Dermis microvascular lymphatic vessel endothelial cell (primary cell): ENCODE measurements at places on chromosomes 2 and 18.

- DNase-seq = no peak
Measured at GRCh38 chr18:78602430-78602829, 377.2 kb upstream of the SALL3 start.

DNA sequence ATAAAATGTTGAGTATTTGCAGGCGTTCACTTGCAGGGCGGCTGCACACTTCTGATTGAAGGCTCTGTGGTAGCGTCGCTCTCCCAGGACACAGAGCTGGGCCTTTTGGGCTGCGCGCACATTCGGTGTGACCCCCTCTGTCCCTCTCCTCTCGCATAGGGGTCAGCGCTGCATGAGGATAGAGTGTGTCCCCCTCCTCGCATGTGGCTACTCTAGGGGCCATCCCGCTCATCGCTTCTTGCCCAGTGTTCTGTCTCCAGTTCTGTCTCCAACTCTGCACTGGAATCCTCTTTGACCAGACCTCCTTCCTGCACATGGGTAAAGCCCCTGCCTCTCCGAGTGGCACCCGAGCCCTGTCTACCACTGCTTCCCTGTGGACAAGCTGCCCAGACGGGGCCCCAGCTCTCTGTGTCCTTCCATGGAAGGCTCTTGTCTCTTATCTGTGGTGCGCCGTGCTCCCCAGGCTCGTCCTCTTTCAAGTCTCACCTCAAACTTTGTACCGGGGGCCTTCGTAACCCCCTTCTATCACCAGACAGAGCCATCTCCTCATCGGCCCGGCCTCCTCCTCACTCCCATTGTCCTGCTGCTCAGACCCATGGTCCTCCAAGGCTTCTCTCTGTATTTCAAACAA lies 278.0 kb upstream of the HDAC4 start:
- no peak for DNase-seq

DNA sequence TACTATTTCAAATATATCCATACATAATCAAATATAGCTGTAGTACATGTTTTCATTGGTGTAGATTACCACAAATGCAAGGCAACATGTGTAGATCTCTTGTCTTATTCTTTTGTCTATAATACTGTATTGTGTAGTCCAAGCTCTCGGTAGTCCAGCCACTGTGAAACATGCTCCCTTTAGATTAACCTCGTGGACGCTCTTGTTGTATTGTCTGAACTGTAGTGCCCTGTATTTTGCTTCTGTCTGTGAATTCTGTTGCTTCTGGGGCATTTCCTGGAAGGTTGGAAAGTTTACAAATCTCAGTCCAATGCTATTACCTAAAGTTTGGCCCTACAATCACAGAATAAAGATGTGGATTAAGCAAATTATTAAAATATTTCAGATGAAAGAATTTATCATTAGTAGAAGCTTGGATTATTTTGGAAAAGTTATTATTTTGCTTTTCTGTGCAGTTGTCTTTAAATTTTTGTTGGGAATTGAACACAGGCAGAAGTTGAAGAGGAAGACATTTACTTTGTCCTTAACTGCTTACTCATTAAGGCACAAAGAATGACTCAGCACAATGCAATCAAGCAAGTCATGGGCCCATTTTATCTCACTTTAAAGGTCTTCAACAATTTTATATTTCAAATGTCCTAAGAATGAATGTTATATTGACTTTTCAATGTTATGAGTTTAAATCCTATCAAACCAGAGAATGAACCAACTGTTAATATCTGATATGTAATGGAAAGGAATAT lies 103.4 kb upstream of the CAVIN2 start:
- DNase-seq = no peak

DNA sequence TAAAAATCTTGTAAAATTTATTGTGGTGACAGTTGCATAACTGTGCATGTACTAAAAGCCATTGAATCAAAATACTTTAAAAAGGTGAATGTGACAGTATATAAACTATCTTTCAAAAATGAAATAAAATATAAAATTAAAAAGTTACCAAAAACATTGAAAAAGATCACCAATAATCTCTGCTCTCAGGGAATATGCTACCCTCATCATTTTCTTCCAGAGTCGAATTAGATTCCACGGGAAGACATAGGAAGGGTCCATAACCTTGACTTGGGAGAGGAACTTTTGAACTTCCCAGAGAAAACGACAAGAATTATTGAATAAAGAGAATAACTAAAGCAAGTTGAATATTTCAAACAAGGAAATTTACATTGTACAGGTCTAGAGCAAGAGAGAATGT lies 649.5 kb downstream of the NUP35 start:
- DNase-seq = no peak

DNA sequence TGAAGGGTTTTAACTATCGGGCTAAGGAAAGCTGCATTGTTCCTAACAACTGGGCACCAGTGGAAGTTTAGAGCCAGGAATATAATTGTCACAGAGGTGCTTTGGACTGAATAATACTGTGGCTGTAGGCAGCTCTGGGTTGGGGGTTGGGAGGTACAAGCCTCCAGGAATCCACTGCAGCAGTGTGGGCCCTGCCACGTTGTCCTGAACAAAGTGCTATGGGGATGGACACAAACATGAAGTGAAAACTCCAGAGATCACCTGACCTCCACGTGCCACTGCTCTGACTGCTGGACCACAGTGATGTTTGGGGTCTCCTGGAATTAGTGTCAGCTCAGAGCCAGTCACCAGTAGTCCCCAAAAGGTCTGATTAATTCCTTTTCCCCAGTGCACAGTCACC lies 110.9 kb downstream of the BCL2 start:
- no peak for DNase-seq

DNA sequence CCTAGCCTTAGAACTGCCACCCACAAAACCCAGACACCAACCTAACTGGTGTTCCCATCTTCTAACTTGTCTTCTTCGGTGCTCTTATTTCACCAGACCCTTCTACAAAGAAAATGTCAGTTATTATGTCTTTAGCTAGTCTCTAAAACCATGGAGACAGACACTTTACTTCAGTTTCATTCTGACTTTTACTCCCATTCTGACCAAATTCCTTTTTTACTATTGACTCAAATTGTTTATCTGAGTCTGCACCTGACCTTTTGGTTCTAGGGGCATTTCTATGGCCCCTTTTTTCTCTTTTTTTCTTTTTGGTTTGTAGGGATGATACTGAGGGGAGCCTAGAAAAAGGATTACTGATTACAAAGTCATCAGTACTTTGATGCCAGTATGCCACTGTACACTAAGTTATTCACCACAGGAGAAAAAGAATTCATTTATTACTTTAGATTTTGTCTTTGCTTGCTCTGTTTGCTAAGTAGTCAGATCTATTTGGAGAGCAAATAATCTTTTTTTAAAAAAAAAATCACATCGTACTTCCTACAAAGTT lies 6.8 kb upstream of the SLC1A4 start:
- no peak for DNase-seq

- DNase-seq = no peak
Measured at GRCh38 chr2:192123847-192124246, 70.9 kb downstream of the TMEFF2 start.

- DNase-seq = peak; percentile 44
Measured at GRCh38 chr2:196399722-196400691, 228.6 kb upstream of the STK17B start.

DNA sequence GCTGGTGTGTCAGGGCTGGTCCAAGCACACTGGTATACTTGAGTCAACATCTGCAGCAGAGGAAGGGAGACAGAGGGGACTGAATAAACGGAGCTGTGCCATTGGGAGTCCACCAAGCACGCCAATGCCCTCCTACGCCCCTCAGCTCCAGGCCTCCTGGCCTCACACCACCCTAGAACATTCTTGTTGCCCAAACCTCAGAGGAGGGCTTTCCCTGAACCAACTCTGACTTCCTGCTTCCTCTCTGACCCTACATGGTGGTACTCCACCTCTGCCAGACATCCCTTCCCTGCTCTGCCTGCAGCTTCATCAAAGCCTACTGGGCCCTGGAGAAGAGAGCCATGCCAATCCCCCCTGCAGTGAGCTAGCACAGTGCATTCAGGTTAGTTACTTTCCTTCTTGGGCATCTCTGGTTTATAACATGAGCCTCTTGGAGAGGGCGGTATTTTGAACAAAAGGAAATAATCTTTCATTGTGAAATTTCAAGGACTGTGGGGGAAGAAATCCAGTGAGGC lies 54.4 kb downstream of the ZBTB7C start:
- no peak for DNase-seq

GRCh38 chr2:30803281-30803680 lies 4.0 kb downstream of the CAPN13 start:
- no peak for DNase-seq

DNA sequence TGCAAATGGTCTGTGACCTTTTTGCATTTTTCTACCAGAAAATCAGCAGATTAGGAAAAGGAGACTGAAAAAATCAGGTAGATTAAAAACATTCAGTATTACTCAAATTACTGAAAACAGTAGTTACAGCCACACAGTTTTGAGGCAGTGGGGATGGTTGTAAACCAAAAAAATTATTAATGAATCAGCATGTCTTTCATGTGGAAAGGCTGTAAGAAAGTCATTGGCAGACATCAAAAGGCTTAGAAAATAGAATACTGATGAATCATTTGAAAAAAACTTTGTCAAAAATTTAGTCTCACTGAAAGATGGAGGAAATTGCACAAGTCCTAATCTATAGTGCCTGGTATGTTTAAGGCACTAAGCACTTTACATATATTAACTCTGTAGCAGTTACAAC lies 133.9 kb upstream of the GCFC2 start:
- DNase-seq = no peak

- DNase-seq = no peak
Measured at GRCh38 chr2:20935168-20935775, 108.6 kb downstream of the APOB start.

- DNase-seq = no peak
Measured at GRCh38 chr2:65845442-65846182, 413.2 kb upstream of the SPRED2 start.

DNA sequence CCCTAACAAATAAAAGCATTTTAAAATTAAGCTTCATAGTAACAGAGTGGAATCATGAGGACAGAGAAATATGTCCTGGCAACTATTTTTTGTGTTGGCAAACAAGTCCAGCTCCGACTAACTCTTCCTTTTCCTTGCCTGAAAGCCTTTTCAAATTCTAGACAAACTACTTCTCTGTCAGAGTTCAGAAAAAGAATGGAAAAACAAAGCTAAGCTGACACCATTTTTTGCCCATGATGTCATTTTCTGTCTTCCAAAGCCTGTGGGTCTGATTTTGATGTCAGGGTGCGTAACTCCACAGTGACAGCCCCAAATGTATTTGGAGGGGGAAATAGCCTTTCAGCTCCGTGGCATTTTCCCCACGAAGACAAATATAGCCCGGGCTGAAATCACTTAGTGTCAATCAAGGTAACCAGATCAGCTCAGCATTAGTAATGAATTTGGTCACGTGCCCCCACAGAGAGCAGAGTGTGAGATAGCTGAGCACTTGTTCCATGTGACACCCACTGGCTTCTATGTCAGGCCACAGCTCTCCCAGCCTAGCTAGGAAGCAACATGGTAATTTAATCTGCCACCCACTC lies 233.0 kb upstream of the SIX2 start:
- no peak for DNase-seq

GRCh38 chr2:63861220-63861822 lies 19.6 kb downstream of the UGP2 start:
- DNase-seq = peak; percentile 56

DNA sequence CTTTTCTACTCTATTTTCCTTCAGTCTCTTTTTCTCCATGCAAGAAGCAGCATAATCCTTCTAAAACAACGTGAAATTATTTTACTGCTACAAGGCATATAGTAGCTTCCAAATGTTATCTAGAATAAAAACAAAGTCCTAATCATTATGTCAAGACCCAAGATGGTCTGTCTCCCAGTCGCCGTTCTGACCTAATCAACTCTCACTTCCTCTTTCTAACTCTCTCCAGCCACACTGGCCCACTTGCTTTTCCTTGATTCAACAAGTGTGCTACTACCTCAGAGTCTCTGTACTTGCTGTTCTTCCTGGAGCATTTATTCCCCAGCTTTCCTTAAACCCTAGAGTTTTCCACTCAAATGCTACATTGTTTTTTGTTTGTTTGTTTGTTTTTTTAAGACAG lies 1491.2 kb downstream of the LRP1B start:
- DNase-seq = no peak

DNA sequence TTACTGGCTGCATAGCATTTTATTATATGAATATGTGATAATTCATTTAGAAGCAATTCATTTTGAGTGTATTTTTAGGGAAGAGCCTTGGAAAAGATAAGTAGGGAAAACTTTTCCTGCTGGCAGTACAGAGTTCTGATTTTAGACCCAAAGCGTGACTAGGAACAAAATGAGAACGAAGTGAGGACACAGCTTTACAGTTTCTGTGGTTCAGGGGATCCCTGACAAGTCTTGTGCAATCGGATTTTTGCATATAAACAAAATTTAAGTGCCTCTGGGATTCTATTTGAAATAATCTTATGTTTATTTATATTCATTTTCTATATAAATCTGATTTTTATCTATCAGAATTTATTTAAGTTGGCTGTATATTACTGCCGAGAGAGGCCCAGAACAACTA lies 389.1 kb downstream of the LRRTM1 start:
- no peak for DNase-seq

- no peak for DNase-seq
Measured at GRCh38 chr2:128619471-128620325, 301.0 kb upstream of the HS6ST1 start.

- DNase-seq = peak; percentile 71
Measured at GRCh38 chr18:23918395-23919032, 96.0 kb upstream of the TTC39C start.

DNA sequence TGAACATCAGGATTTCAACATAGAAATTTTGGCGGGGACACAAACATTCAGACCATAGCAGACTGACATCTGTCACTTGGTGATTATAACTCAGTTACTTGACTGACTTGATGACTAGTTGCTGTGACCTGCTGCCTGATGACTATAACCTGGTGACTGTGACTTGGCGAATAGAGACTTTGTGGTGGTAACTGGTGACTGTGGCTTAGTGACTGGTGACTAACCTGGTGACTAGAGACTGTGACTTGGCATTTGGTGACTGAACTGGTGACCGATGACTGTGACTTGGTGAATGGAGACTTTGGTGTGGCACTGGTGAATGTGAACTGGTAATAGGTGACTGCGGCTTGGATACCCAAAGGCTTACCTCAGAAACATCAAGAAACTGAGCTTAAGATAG lies 563.1 kb upstream of the FAM98A start:
- DNase-seq = no peak

DNA sequence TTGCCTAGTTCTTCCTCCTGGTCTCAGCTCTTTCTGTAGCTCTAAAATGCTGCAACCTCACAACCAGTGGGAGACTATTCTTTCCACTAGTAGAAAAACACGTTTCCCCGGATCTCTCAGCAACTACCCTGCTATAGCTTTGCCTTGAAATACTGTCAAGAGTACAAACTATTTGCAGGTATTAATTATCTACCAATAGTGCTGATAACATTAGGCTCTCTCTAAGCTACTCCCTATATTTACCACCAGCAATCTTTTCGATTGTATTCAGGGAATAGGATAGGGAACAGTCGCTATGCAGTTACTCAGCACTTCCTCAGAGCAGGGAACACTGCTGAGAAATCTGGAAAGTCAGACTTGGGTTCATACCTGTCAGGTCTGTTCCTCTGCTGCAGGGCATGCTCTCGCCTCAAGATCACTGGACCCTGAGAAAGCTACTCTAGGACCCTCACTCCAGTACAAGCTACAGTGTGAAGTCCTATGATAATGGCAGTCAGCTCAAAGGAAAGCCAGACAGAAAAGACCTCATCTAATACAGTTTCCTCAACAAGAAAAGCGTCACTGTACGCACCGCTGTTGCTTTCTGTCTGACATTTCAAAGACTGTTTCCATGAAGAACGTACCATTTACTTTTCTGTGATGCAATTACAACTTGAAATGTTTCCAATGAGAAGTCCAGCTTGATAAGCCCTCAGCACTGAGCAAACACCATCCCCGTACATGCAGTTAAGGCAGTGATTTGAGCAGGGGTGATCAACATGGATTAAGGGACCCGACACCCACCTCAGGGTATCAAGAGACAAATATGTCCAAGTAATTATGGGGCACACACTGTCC lies 22.7 kb downstream of the GDF7 start:
- DNase-seq = no peak
